ENCODE measurements at places on chromosomes 6 and 20.

DNA sequence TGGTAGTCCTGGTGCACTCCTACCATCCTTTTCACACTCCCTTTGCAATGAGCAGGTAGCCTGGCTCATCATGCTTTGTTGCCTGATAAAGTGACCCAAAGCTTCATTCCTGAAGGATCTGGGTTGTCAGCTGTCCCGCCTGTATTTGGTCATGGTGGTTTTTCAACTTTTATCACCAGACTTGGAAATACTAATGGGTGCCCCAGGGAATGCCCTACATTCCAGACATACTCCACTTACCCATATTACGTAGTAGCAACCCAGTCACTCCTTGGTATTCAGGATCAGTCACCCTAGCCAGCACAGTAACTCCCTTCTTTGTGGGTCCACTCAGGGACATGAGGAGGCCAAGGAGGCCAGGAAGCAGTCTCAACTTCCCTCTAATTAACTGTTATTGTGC, 199.2 kb downstream of the MAFB start:
- no peak for DNase-seq

DNA sequence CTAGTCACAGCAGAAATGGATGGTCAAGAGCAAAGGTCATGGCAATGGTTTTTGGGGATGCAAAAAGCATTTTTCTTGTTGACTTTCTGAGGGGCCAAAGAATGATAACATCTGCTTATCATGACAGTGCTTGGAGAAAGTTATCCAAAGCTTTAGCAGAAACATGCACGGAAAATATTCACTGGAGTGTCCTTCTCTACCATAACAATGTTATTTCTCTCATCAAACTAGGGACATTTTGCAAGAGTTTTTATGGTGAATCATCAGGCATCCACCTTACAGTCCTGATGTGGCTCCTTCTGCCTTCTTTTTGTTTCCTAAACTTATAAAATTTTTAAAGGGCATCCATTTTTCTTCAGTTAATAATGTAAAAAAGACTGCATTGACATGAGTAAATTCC, 302.3 kb downstream of the HIVEP2 start:
- no peak for DNase-seq

DNA sequence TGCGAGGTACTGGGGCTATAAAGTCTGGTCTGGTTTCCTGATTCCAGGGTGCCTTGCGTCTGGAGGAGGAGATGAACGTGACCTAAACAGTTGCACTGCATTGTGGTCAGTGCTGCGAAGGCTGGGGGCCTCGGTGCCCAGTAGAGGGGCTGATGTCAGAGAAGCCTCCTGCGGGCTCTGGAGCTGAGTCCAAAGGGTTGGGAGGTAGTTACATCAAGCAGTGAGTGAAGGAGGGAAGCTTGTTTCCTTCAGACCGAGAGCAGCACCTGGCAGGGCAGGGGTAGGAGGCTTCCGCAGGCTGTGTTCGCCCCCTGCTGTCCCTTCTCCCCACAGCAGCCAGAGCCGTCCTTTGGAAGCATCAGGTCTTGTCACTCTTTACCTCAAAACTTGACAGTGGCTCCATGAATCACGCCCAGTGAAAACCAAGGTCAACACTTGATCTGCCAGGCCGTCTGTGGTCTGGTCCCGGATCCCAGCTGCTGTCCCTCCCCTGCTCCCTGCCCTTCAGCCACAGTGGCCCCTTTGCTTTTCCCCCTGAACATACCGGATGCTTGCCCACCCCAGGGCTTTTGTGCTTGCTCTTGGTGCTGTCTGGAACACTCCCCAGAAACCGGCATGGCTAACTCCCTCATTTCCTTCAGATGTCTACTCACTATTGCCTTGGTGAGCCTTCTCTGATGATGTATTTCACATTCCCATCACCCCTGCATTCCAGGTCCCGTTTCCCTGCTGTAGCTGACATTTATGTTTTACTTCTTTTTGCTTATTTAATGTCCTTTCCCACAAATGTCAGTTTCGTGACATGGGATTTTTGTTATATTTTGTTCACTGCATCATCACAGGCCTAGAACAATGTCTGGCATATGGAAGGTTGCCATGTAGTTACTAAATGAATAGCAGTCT, 7.0 kb downstream of the DYNLRB1 start:
- DNase-seq: no peak

DNA sequence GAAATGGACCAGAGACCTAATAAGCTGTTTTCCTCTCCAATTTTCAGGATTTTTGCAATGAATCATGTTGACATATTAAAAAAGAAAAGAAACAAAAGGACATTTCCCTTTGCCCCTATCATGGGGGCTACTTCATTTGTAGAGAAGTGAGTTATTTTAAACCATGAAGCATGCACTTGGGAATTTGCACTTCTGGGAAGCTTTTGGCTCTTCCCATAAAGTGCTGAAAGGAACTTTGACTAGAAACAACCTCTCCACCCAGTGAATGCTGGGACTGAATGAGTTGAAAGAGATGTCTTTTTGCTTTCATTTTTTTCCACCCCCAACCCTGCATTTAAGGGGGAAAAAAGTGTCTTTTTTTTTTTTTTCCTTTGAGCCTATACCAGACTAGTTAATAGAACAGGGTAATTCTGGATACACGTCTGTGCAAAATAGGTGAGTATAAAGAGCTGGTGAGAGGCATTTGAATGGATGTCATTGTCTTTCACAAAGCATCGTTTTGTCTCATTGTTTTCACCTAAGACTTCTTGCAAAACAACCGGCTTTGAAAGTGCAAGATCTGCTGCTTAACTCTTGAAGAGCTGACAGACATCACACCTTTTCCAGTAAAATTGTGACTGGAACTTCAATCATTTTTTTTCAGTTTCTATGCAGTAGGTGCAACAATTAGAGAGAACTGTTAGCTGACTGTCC, 138.7 kb upstream of the BACH2 start:
- DNase-seq: no peak

- DNase-seq: no peak
Observed at GRCh38 chr6:19167251-19167650, 669.9 kb upstream of the ID4 start.

GRCh38 chr6:28643017-28643740, 117.5 kb downstream of the GPX5 start:
- DNase-seq: no peak

GRCh38 chr20:51076786-51077685, 54.1 kb upstream of the KCNG1 start:
- no peak for DNase-seq

- no peak for DNase-seq
Observed at GRCh38 chr20:14335052-14335451, 2.4 kb downstream of the FLRT3 start.

- no peak for DNase-seq
Observed at GRCh38 chr6:99559057-99559456, 9.4 kb downstream of the CCNC start.

GRCh38 chr6:109373331-109373730, 8.9 kb downstream of the CD164 start:
- DNase-seq: no peak
